Stromal cell of bone marrow (primary cell): ENCODE measurements at places on chromosomes 16 and 17.

- no peak for DNase-seq
Measured at GRCh38 chr17:15432807-15433611, 34.4 kb downstream of the CDRT4 start.

GRCh38 chr17:40622509-40622928, 25.1 kb downstream of the SMARCE1 start:
- DNase-seq: no peak

DNA sequence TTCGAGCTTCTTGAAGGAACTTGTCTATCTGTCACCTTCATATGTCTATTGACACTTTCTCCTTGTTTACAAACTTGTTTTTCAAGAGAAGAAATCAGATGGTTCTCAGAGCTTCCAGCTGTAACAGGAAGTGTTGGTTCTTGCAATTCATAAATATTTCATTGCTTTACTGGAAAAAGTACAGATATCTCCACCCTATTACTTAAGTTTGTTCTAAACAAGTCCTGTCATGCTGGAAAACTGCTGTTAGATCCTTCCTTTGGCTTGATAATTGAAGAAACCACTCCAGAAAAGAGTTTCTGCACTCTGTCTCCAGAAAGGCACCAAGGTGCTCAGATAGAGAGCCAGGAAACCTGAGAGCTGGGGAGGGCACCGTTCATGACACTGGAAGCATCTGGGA, 181.6 kb downstream of the DNAH9 start:
- DNase-seq: no peak

DNA sequence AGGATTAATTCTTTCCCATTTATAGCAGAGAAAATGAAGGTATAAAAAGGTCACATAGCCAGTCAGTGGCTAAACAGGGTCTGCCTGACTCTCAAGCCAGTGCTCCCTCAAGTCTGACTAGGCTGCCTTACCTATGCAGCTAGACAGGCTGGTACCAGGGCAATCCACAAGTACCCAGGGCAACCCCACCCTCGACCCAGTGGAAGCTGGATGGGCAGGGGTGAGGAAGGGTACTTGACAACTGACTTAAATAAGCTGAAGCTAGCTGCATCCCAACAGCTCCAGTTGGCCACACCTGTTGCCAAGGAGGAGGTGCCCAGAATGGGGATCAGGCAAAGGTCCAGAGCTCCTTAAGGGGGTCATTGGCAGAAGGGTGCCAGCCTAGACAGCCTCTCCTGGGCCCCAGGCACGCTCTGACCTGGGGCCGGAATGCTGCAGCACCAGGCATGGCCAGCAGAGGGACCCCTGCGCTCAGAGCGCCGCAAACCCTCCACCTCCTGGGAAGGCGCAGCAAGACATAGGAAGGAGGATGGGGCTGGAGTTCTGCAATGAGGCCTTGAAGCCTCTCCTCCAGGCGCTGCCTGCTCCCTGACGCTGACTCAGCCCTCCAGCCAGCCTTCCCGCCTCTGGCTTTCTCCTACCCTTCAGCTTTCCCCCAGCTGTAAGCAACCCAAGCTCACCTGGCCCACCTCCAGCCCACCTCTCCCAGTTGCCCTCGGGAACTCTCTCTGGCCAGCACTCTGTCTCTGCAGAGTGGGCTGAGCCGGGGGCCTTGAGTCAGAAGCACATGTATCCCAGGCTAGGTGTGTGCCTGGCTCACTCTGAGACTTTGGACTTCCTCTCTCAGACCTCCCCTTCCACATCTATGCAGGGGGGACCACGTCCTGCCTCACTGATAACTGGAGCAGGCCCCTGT, 28.8 kb downstream of the MPP2 start:
- DNase-seq: peak; percentile 77

- DNase-seq: no peak
Measured at GRCh38 chr16:767743-768235, 7.3 kb downstream of the MSLN start.

GRCh38 chr17:57626520-57627210, 118.4 kb downstream of the CCDC182 start:
- no peak for DNase-seq

DNA sequence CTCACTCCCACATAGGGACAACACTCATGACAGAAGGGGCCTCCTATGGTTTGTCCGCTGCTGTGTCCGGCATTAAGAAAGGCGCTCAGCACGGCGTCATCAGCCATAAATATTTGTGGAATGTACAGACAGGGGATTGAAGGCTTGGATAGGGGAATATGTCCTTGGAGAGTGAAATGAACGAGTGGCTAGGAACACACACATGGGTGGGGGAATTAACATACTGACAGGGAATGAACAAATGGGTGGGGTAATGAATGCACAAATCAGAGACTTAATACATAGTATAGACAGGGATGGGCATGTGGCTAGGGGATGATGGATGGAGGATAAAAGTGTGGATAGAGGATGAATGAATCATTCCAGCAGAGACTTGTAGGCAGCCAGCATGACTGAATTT, 154.0 kb upstream of the HSBP1 start:
- no peak for DNase-seq

DNA sequence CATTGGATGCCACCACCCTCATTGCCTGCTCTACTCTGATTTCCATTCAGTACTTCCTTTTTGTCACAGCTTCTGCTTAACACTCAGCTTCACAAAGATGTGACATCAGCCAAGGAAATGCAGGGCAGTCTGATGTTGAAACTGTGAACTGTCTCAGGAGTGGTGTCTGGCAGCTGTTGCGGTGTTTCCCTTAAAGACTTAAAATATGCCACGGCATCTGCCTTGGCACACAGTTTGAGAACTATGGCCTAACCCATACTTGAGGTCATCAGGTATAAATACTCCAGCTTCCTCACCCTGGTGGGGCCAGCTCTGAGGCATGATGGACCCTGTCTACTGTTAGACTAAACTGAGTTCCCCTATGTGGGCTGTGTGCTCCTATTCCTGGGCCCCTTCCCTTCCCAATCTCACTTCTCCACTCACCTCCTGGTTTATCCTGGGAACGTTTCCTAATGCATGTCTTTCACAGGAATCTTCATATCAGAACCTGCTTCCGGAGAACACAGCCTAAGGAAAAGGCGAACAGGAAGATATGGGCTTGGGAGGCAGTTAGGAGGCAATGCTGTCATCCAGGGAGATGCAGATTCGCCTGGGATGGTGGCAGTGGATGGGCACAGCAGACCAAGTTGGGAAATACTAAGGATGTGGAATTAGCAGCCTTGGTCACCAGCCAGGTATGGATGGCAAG, 96.5 kb downstream of the WSCD1 start:
- no peak for DNase-seq

DNA sequence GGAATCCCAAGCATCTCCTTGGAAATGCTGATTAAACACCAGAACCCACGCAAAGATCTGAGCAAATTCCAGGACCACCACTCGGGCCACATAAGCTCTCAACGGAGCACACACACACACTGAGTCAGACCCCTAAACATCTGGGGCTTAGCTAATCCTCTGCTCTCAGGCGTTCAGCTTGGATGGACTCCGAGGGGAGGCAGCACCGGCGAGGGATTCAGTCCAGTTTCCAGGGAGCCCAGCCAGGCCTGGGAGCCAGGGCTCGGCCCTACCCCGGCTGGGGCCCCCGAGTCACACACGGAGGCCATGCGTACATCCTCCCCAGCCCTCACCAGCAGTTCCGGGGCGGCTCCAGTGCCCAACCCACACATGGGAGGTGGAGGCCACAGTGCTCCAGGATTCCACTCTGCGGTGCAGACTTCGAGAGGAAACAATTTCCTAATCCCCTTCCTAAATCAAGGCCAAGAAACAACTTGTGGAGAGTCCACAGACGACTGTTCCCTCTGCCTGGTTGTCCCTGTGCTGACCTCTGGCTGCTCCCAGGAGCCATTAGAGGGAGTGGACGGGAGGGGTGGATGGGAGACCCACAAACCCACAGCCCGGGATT, 70.5 kb downstream of the GAS7 start:
- peak; percentile 78 for DNase-seq

GRCh38 chr17:79943347-79944241, 92.1 kb downstream of the TBC1D16 start:
- no peak for DNase-seq

DNA sequence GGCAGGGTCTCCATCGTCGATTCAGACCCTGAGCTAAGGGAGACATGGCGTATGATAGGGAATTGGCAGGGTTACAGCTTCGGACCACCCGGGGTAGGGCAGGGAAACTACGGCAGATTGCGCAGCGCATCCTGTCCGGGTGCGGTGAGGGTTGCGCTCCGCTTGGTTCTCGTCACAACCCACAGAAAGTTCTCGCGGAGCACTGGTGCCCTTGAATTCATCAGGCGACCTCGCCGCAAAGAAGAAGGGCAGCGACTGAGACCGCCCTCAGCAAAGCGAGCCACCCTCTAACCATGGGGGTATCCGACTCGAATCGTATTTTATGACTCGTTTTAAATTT, 1.2 kb downstream of the HS3ST3B1 start:
- DNase-seq: no peak

GRCh38 chr16:74622005-74622404, 15.1 kb upstream of the GLG1 start:
- DNase-seq: no peak

GRCh38 chr17:8451933-8452614, 16.4 kb downstream of the NDEL1 start:
- DNase-seq: no peak

DNA sequence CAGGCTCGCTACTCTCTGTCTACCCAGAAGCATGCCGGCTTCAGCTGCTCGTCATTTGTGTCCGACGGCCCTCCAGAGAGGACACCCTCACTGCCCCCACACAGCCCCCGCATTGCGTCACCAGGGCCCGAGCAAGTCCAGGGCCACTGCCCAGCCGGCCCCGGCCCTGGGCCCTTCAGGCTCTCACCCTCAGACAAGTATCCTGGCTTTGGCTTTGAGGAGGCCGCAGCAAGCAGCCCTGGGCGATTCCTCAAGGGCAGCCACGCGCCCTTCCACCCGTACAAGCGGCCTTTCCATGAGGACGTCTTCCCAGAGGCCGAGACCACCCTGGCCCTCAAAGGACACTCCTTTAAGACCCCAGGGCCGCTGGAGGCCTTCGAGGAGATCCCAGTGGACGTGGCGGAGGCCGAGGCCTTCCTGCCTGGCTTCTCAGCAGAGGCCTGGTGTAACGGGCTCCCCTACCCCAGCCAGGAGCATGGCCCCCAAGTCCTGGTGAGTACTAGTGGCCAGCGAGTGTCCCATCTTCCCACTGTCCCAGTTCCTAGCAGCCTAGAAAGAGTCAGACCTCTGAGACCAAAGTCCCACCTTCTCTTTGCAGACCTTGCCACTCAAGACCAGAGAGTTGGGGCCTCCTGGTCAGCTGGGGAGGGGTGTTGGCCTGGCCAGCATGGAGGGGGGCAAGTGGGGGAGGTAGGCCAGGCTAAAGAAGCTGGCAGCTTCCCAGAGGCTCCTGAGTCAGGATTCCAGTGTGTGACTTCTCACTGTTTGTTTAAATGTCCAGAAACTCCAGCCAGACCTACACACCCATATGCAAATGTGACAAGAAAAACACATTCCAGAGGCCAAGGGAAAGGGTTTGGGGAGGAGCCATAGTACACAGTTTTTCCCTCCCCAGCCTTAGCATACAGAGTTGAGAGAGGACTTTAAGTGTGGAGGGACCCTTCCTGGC, 18.6 kb downstream of the FOXN1 start:
- DNase-seq: peak; percentile 36

DNA sequence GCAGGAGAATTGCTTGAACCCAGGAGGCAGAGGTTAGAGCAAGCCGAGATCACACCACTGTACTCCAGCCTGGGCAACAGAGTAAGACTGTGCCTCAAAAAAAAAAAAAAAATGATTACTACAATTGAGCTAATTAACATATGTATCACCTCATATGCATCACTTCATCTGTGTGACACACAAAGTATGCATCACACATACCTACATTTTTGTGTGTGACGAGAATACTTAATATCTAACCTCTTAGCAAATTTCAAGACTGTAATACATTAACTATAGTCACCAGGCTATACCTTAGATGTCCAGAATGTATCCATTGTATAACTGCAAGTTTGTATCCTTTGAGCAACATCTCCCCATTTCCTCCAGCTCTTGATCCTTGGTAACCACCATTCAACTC, 214.2 kb upstream of the MON1B start:
- DNase-seq: no peak

- DNase-seq: no peak
Measured at GRCh38 chr17:64437944-64438525, 10.9 kb upstream of the MILR1 start.

GRCh38 chr16:55563797-55564196, 2.7 kb upstream of the CAPNS2 start:
- DNase-seq: no peak

- no peak for DNase-seq
Measured at GRCh38 chr16:49049191-49049590, 232.4 kb downstream of the CBLN1 start.

- no peak for DNase-seq
Measured at GRCh38 chr16:59905131-59905530, 1171.0 kb upstream of the GOT2 start.

DNA sequence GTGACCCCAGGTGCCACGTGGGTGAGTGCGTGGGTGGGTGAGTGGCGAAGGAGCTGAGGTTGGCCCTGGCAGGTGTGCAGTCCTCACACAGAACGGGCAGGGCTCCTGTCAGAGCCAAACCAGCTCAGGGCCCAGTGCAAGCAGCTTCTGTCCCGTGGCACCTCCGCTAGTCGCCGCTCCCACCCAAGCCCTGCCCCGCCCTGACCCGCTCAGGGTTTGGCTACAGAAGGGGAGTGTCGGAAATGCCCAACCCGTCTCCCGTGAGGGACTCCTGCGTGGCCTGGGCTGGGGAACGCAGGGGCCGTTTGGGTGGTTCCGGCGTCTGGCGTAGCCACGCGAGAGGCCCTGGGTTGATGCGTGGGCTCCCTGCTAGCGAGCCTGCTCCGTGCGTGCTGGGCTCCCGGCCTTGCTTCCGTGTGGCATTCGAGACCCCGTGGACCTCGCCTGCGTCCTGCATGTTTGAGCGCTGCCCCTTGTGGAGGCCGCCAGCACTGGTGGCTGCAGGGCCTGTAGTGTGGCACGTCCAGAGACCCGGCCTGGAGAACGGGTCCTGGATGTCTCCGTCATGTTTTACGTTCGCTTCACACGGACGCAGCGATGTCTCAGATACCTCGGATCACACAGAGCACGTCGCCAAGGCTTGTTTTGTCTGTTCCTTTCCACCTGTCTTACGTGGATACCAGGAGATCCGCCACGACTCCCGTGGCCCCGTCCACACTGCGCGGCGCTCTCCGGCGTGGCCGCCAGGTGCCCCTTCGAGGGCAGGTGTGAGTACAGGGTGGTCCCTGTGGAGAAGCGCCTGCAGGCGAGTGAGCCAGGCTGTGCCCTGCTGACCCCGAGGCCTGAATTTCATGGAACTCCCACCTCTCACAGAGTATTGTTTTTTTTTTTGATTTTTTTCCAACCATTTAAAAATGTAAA, 10.2 kb downstream of the CAPN15 start:
- DNase-seq: no peak

- DNase-seq: no peak
Measured at GRCh38 chr17:69547230-69547629, 132.7 kb downstream of the MAP2K6 start.

- DNase-seq: no peak
Measured at GRCh38 chr16:75916451-75916850, 190.2 kb upstream of the CPHXL start.
